ENCODE measurements at places on chromosomes 5 and 9. TPM values are rescaled to one million over a fixed set of nuclear protein-coding genes. Genes with fewer than 3 reads are reported as not detected.

GRCh38 chr9:14343261-14344031 is 29.5 kb upstream of the NFIB start:
- H3K27me3 ChIP-seq = no peaks in the 10 kb centered on the region
- DNase-seq = no peak
- H3K4me3 ChIP-seq = peak overlapping the region; percentile 68
- H3K36me3 ChIP-seq = no peaks in the 10 kb centered on the region

GRCh38 chr5:152978141-152978835 is 512.2 kb upstream of the GRIA1 start:
- no peaks in the 10 kb centered on the region for H3K36me3 ChIP-seq
- H3K4me1 ChIP-seq = no peaks in the 10 kb centered on the region
- H3K4me3 ChIP-seq = no peak overlapping the region
- DNase-seq = no peak
- no peak overlapping the region for H3K27ac ChIP-seq
- no peaks in the 10 kb centered on the region for H3K27me3 ChIP-seq

DNA sequence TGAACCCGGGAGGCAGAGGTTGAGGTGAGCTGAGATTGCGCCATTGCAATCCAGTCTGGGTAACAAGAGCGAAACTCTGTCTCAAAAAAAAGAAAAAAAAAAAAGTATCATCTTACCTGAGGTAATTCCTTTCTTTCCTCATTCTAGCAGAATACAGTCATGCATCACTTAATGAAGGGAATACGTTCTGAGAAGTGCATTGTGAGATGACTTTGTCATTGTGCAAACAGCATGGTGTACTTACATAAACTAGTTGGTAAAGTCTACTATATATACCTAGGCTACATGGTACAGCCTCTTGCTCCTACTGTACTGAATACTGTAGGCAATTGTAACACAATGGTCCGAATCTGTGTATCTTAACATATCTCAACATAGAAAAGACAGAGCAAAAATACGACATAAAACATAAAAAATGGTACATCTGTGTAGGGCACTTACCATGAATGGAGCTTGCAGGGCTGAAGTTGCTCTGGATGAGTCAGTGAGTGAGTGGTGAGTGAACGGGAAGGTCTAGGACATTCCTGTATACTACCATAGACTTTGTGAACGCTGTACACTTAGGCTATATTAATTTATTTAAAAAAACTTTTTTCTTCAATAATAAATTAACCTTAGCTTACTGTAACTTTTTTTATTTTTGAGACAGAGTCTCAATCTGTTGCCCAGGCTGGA is 100.4 kb downstream of the GLDC start:
- no peaks in the 10 kb centered on the region for H3K4me1 ChIP-seq
- no peak for DNase-seq
- no peaks in the 10 kb centered on the region for H3K27me3 ChIP-seq
- H3K4me3 ChIP-seq = no peak overlapping the region
- H3K36me3 ChIP-seq = no peaks in the 10 kb centered on the region

DNA sequence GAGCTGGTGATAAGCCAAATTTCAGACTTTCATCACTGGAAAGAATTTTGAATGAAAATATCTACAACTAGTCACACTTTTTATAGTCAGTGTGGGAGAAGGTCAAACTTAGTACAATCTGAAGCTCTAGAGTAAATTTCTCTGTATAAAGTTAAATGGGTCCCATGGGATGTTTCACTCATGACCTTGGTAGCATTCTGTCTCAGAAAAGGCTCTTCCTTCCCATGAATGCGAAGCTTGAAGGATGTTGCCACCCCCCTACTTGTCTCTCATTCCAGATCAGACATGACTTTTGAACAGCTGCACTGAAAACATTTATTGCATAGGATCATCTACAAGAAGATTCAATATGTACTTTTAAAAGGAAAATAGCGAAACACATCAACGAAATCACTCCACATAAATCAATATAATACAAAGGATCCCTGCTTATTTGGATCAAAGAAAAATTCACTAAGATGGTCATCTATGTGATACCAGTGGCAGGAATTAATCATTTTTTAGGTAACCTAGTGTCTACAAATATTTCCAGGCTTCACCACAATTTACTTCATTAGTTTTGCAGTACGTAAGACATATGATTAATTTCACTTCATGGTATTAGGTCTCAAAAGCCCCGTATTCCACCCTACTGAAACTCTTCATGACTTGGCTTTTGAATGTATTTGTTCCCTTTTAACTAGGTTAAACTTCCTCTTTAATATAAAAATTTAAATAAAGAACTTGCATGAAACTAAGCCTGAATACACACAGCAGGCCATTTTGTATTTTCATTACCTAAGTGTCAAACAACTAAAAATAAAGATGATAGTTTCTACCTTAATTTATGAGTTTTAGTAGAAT is 4.4 kb downstream of the ST8SIA4 start:
- no peak overlapping the region for H3K27ac ChIP-seq
- no peak for DNase-seq
- no peaks in the 10 kb centered on the region for H3K36me3 ChIP-seq
- no peak overlapping the region for H3K4me3 ChIP-seq
- peaks cover 22% of the 10 kb centered on the region for H3K27me3 ChIP-seq

DNA sequence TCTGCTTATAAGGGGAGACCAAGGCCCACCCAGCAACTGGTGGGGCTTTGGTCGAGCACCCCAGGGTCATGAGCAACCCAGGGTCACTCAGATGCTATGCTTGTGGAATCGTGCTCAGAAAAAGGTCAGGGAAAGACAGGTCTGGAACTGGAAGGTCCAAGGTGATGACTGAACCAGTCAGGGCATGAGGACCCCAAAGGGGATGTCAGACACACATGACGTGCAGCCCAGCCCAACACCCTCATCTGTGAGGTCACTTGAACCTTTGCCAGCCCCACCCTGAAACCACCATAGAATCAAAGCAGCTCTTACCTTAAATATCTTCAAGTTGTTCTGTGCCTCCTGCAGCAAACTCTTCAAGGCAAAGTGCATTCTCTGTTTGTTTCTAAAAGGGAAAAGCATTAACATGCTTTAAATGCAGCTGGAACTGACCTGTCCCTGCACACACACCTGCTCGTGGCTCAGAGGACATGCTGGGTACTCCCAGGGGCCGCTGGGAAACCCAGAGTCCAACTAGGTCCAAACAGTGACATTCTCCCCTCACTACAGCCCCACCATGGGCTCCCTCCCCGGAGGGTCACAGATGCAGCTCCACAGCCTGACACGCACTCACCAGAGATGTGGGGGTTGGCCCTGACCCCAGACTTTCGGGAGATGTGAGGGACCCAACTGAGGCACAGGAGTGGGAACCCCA is 29.4 kb downstream of the IPPK start:
- no peak for DNase-seq
- no peak overlapping the region for H3K4me3 ChIP-seq
- H3K27me3 ChIP-seq = no peaks in the 10 kb centered on the region
- H3K27ac ChIP-seq = no peak overlapping the region
- no peaks in the 10 kb centered on the region for H3K4me1 ChIP-seq

GRCh38 chr5:140953234-140953633 is 13.0 kb upstream of the PCDHAC2 start:
- H3K27me3 ChIP-seq = no peaks in the 10 kb centered on the region
- H3K27ac ChIP-seq = no peak overlapping the region
- no peaks in the 10 kb centered on the region for H3K4me1 ChIP-seq
- H3K4me3 ChIP-seq = no peak overlapping the region
- no peaks in the 10 kb centered on the region for H3K36me3 ChIP-seq
- DNase-seq = no peak

DNA sequence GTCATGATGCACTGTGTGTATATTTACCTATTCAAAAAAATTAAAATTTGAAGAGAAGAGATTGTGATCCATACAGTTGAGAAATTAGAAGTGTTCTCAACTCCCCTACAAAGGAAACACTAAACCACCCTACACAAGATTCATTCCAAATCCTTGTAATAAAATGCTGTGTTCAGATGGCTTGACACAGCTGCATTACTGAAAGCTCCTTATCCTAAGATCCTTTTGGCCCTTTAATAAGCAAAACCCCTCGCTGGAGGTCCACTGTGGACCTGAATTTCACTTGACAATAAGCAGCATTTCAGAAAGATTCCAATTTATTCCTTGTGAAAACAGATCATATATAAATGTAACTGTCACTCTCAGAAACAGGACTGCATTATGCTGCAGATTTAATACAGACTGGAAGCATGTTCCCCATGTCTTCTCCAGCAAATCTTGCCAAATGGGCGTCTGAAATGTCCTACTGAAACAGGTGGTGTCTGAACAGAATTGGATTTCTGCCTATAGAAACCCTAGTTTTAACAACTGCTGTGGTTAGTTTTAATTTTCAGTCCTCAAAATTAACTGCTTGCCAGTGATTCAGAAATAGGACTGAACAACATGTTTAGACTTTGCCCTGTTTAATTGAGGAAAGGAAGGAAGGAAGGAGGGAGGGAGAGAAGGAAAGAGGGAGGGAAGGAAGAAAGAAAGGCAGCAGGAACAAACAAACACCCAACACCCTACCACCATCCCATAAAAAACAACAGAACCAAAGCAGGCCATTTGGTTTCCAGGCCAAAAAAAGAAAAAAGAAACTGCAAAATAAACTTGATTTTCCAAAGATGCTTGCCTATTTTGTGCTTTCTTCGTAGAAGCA is 179.6 kb downstream of the MLLT3 start:
- peak overlapping the region; percentile 3 for H3K27ac ChIP-seq
- H3K27me3 ChIP-seq = no peaks in the 10 kb centered on the region
- no peak for DNase-seq
- no peaks in the 10 kb centered on the region for H3K36me3 ChIP-seq
- no peak overlapping the region for H3K4me3 ChIP-seq

DNA sequence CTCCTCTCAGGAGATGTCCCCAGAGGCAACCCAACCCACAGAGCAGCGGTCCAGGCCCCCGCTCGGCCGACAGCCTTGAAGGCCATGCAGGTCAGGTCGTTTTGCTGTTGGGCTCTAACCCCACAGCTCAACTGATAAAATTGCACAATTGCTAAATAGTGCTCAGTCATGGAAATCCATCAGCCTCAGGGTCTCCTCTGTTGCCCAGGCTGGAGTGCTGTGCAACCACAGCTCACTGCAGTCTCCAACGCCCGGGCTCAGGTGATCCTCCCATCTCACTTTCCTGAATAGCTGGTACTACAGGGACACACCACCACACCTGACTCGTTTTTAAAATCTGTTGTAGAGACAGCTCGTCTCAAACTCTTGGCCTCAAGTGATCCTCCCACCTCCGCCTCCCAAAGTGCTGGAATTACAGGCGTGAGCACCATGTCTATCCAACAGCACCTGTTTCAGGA is 18.3 kb downstream of the BRD3OS start:
- H3K4me3 ChIP-seq = no peak overlapping the region
- H3K27ac ChIP-seq = no peak overlapping the region
- DNase-seq = no peak
- peaks cover 28% of the 10 kb centered on the region for H3K4me1 ChIP-seq
- H3K36me3 ChIP-seq = peaks cover 69% of the 10 kb centered on the region

DNA sequence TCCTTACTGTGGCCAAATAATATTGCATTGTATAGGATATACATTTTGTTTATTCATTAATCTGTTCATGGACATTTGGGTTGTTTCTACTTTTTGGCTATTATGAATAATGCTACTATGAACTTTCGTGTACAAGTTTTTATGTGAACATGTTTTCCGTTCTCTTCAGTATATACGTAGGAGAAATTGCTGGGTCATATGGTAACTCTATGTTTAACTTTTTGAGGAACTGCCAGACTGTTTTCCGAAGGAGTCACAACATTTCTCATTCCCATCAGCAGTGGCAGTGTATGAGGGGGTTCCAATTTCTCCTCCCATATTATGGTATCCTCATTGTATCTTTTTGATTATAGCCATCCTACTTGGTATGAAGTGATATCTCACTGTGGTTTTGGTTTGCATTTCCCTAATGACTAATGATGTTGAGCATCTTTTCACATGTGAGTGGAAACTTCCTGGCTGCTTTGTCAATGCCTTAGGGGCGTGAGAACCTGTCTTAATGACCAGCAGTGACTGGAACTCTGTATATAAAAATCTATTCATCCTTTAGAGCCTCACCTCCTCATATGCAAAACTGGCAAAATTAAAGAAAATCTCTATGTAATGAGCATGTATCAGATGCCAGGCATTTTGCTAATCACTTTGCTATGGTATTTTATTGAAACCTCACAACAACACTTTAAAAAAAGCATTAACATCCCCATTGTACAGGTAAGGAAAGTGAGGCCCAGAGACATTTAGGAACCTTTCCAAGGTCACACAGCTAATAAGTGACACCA is 47.8 kb upstream of the TGFBR1 start:
- H3K4me1 ChIP-seq = no peaks in the 10 kb centered on the region
- no peaks in the 10 kb centered on the region for H3K27me3 ChIP-seq
- H3K27ac ChIP-seq = no peak overlapping the region
- H3K4me3 ChIP-seq = no peak overlapping the region
- no peak for DNase-seq
- H3K36me3 ChIP-seq = no peaks in the 10 kb centered on the region

GRCh38 chr9:117916291-117916690 is 212.1 kb downstream of the TLR4 start:
- no peaks in the 10 kb centered on the region for H3K36me3 ChIP-seq
- H3K27me3 ChIP-seq = no peaks in the 10 kb centered on the region
- H3K4me3 ChIP-seq = no peak overlapping the region

Gene TMC1
- total RNA-seq = not detected

Gene NDOR1
- total RNA-seq = 2.4 TPM

Gene NKD2
- total RNA-seq = not detected

Gene GCNT4
- 2.8 TPM for total RNA-seq

Gene SPOCK1
- 33.8 TPM for total RNA-seq

Gene SHOC1
- not detected for total RNA-seq
